Bone marrow (tissue), 2 donors: ENCODE measurements at places on chromosomes 12 and 14.

DNA sequence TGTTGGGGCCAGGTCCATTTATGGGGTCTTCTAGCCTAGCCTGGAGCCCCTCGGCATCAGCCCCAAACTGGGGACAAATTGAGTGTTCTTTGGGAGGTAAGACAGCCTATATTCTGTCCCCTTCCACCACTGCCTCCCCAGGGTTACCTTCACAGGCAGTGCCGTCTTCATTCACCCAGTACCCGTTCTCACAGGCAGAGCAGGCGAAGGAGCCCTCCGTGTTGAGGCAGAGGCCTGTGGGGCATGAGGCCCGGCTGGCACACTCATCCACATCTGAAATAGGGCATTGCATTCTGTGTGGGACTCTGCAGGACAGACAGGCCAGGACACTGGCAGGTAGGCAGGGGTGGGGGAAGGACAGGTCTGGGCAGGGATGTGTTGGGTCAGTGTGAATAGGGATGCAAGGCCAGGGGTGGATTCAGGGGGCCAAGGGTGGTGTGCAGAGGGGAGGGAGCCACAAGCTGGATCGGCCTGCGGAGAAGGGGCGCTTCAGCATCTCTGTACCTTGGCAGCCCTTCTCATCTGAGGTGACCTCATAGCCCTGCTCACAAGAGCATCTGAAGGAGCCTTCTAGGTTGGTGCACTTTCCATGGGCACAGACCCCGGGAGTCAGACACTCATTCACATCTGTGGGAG, 16.1 kb downstream of the ISCA2 start:
- DNase-seq, result no peak

DNA sequence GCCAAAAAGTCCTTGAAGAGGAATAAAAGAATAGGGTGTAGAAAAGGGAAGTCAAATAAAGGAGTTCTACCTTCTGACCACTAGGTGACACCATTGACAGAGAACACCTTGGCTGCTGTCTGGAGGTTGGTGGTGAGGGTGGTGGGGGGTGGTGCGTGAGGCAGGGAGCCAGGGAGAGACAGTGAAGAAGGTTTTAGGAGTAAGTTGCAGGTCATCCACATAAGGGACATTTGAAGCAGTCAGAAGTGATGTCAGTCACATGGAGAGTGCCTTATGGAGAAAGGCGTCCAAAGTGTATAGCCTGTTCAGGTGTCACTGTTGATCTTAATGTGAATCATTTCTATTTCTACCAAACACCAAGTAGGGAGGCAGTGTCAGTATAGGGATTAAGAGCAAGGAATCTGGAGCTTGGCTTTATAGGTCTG, 279.3 kb upstream of the DDHD1 start:
- DNase-seq, result no peak

- no peak for DNase-seq
These were observed 902 bp downstream of the EML5 start for GRCh38 chr14:88791629-88792472.

DNA sequence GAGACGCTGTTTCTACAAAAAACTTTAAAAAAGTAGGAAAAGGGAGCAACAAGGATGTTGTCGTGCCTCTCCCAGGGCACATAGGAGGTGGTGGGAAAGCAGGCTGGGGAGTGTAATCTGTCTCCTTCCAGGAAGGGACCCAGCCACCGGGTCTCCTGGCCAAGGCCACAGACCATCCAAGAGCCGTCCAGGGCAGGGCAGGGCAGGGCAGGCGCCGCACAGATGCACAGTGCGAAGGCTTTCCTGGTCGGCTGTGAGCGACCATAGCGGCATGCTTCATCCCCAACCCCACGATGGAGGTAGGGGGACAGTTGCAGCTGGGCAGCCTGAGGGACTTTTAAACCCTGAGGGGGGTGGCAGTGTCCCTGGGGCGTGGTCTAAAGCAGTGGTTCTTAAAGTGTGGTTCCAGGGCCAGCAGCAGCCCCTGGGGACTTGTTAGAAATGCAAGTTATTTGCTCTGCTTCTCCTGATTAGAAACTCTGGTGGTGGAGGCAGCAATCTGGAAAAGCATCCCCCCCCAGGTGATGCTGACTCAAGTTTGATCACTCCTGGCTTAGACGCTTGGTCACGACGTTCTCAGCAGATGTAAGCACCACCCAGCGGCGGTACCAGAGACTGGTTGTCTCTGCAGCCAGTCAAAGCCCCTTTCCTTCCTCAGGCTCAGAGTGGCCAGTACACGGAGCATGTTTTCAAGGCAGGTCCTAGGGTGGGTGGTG, 197.4 kb upstream of the PRMT8 start:
- no peak for DNase-seq

- no peak for DNase-seq
These were observed 68.2 kb upstream of the BDKRB2 start for GRCh38 chr14:96136371-96137005.

GRCh38 chr14:73776194-73776537, 62.0 kb upstream of the PNMA1 start:
- DNase-seq, result no peak

DNA sequence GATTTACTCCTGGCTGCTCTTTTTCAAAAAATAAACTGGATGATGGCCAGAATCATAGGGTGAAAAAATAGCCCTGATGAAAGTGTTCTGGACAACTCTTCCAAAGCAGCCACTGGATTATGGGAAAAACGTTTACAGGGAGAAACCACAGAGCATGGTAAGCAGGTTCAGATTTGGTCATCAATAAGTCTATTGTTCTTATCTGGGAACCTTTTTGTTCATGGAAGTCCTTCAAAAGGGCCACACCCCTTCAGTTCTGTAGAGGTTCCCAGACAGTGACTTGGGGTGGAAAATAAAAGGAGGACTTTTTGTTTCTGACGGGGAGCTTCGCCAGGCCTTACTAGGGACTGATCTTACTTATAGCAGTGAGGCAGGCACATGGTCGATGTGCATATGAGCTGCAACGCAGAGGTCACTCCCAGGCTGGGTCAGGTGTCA, 117.4 kb upstream of the SLC38A2 start:
- no peak for DNase-seq

- no peak for DNase-seq
These were observed 11.7 kb upstream of the FLVCR2 start for GRCh38 chr14:75566752-75567151.

DNA sequence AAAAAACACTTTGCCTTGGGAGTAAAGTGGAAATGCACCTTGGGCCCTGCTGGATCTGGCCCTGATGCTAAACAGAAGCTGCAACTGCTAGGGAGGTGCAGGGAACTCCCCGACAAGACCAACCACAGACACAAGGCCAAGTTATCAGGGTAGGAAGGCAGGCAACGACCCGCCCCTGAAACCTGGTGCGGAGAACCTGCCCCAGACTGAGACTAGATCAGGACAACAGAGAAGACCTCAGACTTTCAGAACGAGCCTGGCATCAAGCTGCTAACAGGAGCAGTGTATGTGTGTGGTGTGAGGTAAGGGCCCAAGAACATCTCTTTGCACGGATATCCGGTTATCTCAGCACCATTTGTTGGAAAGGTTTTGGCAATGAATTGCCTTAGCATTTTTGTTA, 233.7 kb upstream of the RTL1 start:
- DNase-seq, result no peak

DNA sequence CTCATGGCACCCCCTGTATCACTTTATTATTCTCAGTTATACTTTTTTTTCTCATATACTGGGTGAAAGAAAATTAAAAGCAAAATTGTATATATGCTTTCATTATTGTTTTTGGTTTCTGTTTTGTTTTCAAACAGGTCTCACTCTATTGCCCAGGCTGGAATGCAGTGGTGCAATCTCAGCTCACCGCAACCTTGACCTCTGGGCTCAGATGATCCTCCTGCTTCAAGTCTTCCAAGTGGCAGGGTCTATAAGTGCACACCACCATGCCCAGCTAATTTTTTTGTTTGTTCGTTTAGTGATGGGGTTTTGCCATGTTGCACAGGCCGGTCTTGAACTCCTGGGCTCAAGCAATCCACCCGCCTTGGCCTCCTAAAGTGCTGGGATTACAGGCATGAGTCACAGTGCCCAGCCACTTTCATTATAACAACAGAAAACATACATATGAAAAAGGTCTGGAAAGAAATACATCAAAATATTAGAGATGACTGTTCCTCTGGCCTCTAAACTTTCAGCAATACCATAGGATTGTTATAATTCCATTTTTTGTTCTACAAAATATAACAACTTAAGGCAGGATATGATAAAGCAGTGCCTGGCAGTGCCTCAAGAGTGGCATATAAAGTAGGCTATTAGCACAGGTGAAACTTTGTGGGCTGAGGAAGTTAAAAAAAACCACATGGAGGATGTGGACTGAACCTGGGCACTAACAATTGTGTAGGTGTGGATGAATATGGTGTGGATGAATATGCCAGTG, 5.8 kb upstream of the NTN4 start:
- DNase-seq, result no peak

DNA sequence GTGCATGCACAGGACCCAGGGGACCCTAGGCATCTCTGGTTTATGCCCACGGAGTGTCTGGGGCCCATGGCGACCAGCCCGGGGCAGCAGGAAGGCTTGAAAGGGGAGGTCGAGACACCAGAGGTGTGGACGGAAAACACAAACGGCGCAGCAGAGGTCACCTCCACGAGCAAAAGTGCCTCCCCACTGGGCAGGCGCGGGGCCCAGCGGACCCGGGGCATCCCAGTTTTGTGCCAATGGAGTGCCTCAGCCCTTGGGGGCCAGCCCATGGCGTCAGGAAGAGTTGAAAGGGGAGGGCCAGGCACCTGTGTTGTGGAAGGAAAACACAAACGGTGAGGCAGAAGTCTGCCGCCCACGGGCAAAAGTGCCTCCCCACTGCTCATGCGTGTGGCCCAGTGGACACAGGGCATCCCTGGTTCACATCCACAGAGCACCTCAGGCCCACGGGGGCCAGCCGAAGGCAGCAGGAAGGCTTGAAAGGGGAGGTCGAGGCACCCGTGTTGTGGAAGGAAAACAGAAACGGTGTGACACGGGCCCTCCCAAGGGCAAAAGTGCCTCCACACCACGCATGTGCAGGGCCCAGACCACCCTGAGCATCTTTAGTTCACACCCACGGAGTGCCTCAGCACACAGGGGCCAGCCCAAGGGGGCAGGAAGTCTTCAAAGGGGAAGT, 378.8 kb downstream of the ALG10 start:
- no peak for DNase-seq

DNA sequence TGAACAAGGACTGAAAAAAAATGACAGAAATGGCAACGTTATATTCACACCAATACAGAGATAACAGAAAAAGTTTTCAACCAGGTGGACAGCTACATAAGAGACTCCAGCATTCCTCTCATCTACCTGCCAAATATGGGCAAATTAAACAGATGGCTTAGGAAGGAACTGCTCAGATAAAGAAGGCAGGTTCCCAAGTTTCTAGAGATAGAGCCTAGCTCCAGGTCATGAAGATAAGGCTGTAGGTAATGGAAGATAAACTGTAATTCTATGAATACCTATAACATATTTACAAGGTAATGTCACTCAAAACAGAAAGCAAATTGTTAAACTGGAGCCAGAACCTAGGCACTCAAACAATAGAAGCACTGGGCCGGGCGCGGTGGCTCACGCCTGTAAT, 42.5 kb downstream of the GIT2 start:
- DNase-seq, result no peak

DNA sequence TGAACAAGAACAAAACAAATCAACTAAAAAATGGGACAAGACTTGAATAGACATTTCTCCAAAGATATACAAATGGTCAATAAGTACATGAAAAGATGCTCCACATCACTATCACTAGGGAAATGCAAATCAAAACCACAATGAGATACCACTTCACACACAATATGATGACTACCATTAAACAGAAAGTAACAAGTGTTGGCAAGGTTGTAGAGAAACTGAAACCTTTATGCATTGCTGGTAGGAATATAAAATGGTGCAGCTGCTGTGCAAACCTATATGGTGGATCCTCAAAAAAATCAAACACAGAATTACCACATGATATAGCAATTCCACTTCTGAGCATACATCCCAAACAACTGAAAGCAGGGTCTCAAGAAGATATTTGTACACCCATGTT, 5.2 kb downstream of the SMAGP start:
- DNase-seq, result no peak

- DNase-seq, result no peak
These were observed 5.7 kb upstream of the SLC35F4 start for GRCh38 chr14:57871459-57872080.
